ENCODE measurements at places on chromosomes 1 and 21.

GRCh38 chr1:167935216-167936067 lies 1.0 kb upstream of the DCAF6 start:
- no peak for DNase-seq

DNA sequence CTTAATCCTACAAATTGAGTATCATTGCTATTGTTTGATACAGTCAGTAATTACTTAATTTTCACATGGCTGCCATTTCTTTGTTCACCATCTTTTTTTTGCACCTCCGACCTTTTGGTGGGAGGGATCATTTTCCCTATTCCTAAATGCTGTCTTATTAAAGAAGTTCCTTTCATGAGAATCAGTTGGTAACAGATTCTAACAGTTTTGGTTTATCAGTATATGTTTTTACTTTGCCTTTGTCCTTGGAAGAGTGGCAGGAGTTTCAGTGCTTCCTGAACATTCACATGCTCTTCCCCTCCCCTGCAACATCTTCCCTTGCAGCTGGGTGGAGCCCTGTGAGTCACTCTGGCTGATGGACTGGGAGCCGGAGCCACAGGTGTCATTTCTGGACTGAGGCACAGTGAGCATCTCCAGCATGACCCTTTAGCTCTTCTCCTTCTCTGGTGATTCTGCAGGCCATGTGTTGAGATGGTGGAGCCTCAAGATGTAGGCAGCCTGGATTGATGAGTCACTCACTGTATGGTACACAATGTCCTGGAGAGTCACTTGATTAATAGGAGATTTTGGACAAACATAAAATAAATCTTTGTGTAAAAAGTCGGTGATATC lies 217.7 kb downstream of the URB2 start:
- DNase-seq = no peak

- DNase-seq = no peak
These were observed 892.4 kb upstream of the B3GALT2 start for GRCh38 chr1:194078765-194079164.

- DNase-seq = no peak
These were observed 22.7 kb downstream of the UTP25 start for GRCh38 chr1:209850342-209850979.

DNA sequence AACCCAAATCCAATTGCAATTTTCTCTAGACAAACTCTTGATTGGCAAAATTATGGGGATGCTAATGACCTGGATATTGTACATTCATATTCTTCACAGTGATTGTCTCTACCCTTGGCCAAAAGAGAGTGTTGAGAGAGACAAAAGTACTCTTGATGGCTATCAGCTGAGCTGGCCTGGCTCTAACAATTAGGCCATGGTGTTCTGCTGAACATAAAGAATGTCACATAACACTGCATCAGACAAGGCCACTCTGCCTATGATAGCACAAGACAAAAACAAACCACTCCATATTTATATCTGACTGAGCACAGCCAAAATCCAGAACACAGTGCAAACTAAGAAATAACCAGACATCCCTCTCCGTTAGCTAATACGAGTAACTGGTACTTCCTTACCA lies 101.7 kb downstream of the ADAMTS1 start:
- no peak for DNase-seq

GRCh38 chr1:67135354-67135753 lies 584 bp upstream of the C1orf141 start:
- no peak for DNase-seq

GRCh38 chr1:91803847-91804545 lies 82.0 kb downstream of the TGFBR3 start:
- no peak for DNase-seq

DNA sequence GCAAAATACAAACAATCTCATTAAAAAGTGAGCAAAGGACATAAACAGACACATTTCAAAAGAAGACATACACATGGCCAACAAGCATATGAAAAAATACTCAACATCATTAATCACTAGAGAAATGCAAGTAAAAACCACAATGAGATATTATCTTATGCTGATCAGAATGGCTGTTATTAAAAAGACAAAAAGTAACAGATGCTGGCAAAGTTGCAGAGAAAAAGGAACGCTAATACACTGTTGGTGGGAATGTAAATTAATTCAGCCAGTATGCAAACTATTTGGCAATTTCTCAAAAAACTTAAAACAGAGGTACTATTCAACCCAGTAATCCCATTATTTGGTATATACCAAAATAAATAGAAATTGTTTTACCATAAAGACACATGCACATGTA lies 32.2 kb upstream of the TNFSF18 start:
- DNase-seq = no peak

DNA sequence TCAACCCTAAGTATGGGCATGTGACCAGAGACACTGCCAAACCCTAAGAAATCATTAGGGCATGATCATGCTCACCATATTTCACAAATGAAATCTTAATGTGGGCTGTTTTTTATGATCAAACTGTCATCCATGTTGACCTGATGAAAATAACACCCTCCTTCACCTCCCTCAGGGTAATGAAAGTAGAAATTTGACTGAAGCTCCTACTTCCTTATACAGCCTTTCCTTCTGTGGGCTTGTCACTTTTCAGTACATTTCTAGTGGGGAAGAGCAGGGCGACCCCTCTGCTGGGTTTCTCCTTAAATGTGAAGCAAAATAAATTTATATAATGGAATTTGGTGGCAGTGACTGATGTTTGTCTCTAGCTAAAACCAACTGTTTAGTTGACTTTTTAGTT lies 25.9 kb downstream of the IVNS1ABP start:
- no peak for DNase-seq

- DNase-seq = no peak
These were observed 47.7 kb downstream of the PGM1 start for GRCh38 chr1:63640633-63641567.

GRCh38 chr1:26750428-26750827 lies 37.3 kb upstream of the PIGV start:
- no peak for DNase-seq

DNA sequence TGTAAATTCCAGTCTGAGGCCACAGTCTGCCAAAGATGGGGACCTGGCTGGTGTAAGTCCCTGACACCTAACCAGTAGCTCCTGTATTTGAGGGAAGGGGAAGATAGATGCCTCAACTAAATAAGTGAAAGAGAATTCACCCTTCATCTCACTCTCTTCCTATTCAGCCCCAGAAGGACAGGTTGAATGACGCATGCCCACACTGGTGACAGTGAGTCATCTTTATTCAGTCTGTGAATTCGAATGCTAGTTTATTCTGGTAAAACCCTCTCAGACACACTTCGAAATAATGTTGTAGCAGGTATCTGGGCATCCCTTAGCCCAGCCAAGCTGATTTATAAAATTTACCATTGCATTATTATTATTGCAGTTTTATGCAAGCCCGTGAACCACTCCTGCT lies 617.0 kb upstream of the PRMT6 start:
- DNase-seq = no peak

Measured in right atrium auricular region (tissue), 2 donors.